ENCODE measurements at places on chromosomes 13 and 19.
A peak's percentile ranks its signal among the peaks of the same experiment; 100 is the strongest.

DNA sequence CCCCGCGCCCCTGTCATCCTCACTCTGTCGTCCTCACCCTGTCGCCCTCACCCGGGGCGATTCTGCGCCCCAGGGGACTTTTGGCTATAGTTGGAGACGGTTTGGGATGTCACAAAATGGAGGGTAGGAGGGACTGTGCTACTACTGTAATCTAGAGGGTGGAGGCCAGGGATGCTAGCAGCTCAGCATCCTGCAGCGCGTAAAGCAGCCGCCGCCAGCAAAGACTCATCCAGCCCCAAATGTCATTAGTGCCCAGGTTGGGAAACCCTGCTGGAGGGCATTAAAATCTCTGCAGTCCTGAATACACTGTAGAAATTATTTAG lies 362 bp downstream of the ZNF557 start:
- no peak for DNase-seq

- peak; percentile 36 for DNase-seq
Measured at GRCh38 chr13:50015258-50015657, at the start of gene KCNRG. Gene KCNRG, plus strand, starts transcription at chr13:50015444. Its CDS starts 50 bp downstream, at chr13:50015494.

DNA sequence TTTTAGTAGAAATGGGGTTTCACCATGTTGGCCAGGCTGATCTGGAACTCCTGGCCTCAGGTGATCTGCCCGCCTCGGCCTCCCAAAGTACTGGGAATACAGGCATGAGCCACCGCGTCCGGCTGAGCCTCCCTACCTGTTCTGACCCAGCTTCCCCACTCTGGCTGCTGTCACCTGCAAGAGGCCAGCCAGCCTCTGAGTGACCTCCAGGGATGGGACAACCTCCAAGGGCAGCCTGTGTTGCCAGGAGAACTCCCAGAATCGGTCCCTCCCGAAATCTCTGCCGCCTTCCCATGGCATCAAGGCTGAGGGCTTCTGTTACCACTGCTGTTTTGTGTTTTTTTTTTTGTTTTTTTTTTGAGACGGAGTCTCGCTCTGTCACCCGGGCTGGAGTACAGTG lies 11.3 kb downstream of the CERS4 start:
- DNase-seq, result no peak

- peak; percentile 61 for DNase-seq
Measured at GRCh38 chr13:21240586-21240985, 64.1 kb downstream of the MRPL57 start.

DNA sequence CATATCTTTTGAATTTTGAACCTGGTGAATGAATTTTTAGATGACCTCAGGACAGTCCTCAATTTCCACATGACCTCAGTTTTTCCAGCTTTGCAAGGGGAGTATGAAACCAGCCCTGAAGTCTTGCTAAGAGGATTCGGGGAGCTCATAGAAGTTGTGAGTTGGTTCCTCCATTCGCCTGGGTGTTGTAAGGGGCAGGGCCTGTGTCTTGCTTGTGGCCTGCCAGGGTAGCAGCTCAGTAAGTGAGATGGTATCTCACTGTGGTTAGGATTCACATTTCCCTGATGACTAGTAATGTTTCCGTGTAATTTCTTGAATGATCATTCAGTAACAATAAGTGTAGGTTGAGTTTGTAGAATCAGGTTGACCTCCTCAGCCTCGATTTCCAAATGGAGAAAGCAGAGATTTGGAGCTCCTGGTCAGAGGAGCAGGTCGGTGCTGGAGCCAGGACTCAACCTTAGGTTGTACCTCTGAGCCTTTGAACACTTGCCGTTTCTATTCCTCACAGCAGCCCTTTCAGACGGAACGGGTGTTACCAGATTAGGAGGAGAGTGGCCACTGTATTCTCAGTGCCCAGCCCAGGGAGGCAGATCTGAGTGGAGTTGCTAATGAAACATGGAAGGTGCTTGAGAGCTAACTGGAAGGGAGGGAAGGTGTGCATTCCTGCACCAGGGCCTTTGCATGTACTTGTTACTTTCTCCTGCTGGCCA lies 14.6 kb downstream of the NACC1 start:
- DNase-seq, result no peak

GRCh38 chr19:11400798-11401197 lies 16.7 kb upstream of the EPOR start:
- no peak for DNase-seq

- no peak for DNase-seq
Measured at GRCh38 chr13:51981355-51981754, 29.9 kb downstream of the ATP7B start.

DNA sequence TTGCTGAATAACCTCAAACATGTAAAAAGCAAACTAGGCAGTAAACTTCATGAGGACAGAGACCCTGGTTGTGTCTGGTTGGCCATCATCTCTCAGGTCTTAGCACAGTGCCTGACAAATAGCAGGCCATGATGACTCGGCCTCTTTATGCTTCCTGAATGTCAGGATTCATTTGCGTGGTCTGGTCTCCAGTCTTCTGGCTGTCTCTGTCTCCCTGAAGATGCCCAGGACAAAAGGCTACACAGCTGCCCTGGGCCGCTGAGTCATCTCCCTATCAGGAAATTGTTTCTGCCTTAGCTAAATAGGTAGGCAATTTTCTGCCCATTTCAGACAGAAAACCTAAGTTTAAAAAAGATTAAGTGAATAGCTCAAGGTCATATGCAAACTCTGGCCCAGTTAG lies 84.1 kb upstream of the FNDC3A start:
- DNase-seq, result no peak

- DNase-seq, result peak; percentile 18
Measured at GRCh38 chr19:29528350-29528945, 2.7 kb downstream of the VSTM2B start.

- DNase-seq, result no peak
Measured at GRCh38 chr19:41813911-41814310, 17.5 kb downstream of the CEACAM3 start.

GRCh38 chr13:30179597-30180276 lies 127.6 kb downstream of the KATNAL1 start:
- DNase-seq, result no peak

GRCh38 chr13:100148422-100148821 lies 59.5 kb downstream of the PCCA start:
- no peak for DNase-seq

DNA sequence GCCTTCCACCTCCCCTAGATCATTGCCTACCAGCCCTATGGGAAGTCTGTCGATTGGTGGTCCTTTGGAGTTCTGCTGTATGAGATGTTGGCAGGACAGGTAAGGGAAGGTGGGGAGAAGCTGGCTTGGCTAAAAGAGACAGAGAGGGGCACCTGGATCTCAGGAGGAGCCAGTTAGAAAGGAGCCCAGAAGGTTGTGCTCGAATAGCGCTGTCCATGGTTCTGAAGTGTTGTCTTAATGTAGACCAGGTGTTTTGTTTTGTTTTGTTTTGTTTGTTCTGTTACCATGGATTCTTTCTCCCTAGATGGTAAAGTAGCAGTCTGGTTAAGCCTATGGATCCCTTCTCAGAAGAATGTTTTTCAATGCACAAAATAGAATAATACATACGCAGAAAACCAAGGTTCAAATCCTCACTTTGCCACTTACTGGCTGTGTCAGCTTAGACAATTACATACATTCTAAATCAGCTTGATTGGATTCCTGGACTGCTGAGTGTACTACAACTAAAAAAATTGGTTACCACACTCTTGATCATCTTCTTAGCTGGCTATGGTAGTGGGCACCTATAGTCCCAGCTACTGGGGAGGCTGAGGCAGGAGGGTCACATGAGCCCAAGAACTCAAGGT lies 5.9 kb upstream of the CACNG7 start:
- DNase-seq, result no peak

DNA sequence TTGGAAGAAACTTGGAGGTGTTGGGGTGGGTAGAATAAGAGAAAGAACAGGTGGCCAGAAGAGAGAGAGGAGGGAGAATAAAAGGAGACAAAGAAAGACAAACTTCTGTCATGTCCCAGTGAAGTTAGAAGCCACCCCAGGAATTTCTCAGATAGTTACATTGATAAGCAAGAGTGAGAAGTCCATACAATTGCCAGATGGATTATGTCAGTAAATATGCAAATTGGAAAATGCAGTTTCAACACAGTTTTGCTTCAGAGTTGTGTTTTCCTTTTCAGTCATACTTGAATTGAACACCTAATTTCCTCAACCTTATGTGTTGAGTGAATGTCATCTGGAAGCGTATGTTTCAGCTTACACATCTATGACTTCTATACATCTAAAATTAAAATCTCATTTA lies 139.2 kb downstream of the RXFP2 start:
- no peak for DNase-seq

DNA sequence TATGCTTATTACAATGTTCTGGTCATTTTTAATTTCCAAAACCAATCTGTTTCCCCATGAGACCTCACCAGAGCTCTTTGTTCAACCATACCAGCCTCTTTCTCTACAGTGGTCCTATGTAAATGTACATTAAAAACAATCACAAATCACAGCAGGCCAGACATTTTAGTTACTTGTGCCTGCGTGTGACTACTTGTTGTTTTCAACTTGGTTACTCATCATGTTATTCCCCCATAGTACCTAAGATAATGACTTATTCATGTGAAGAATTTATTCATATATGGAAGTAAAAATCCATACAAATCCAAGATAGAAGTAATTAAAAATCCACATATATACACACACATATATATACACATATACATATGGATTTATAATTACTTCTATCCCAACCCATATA lies 379.6 kb downstream of the SLITRK6 start:
- no peak for DNase-seq

GRCh38 chr13:71922194-71922593 lies 55.2 kb upstream of the DACH1 start:
- no peak for DNase-seq

DNA sequence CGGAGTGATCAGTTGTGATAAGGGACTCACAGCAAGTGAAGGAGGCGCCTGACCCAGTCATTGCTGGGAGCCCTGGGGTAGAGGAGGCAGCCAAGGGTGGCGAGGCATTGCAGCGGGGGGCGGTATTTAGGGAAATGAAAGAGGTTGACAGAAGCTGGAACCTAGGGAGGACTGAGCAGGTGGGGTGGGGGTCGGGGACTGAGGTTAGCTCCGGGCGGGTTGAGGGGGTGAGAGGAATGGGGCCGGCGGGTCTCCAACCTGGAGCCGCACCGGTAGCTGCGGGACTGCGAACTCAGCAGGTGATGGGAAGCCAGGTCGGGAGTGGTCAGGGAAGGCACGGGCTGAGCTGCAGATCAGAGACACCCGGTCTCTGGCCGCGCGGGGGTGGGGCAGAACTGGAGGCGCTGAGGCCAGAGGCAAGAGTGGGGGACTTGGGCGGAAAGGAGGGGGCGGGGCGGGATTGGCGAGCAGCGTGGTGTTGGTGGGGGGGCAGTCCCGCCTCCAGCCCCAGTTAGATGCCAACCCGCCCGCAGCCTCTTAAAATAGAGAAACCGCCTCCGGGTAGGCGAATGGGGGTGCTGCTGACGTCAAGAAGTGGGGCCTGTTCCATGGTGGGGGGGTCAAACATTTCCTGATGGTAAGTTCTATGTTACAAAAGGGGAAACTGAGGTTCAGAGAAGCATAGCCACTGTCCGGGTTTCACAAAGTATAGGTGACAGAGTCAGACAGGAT lies 1.5 kb downstream of the MAST3 start:
- DNase-seq, result no peak

- DNase-seq, result no peak
Measured at GRCh38 chr13:99307247-99307646, at the start of gene GPR183. Gene GPR183, minus strand, starts transcription at chr13:99307399. Its CDS starts 11,254 bp downstream, at chr13:99296145.

DNA sequence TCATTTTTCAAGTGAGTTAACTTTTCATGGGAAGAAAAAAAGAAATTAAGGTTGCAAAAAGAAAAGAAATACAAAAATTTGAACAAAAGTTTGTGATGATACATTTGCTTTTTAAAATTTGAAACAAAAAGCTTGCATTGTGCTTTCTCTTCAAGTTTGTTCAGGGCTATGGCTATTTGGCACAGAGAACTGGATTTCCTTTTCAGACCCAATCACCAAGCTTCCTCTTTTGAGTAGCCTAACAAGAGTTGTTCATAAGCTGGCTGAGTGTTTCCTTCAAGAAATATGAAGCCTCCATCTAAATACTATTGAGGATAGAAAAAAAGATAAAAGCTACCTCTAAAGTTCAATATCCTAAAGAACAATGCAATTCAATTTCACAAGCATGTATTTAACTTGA lies 787.8 kb downstream of the LIG4 start:
- no peak for DNase-seq

GRCh38 chr19:30780032-30780431 lies 407.8 kb downstream of the ZNF536 start:
- no peak for DNase-seq

GRCh38 chr13:30002577-30002976 lies 152.2 kb upstream of the UBL3 start:
- no peak for DNase-seq

- no peak for DNase-seq
Measured at GRCh38 chr19:15640294-15640903, at the start of gene CYP4F3. Gene CYP4F3, plus strand, starts transcription at chr19:15640897. Its CDS starts 519 bp downstream, at chr19:15641416.

GRCh38 chr13:113129921-113130750 lies 7.5 kb downstream of the F10 start:
- no peak for DNase-seq

- no peak for DNase-seq
Measured at GRCh38 chr13:110576736-110577476, 15.4 kb upstream of the RAB20 start.

GRCh38 chr19:24074720-24075454 lies 12.1 kb upstream of the ZNF254 start:
- DNase-seq, result no peak

DNA sequence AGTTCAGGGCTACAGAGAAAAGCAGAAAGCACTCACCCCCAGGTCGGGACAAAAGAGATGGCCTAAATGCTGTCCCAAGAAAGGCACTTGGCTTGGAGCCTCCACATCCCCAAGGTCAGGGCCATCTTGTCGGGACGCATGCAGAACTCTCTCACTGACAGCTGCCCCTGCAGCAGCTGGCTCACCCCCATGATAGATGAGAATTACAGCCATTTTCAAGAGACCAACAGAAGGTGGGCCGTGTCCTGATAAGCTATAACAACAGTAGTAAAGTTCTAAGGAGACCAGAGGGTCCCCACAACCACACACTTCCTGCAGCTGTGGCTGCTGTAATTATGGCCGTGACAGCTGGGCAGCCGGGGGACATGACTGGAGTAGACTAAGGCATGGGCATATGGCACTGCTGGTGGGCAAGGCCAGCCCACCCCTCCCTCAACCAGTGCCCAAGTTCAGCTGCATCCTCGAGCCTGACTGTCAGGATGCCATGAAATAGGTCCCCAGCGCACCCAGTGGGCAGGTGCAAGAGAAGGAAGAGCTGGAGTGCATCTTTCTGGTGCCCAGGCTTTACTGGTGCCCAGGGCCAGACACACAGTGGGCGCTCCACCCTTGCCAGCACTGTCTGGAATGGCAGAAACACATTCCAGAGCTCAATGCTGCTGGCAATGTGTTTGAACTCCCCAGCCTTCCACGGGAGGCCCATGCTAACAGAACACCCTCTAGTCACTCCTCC lies 436.7 kb upstream of the ZNF507 start:
- DNase-seq, result no peak
